ENCODE measurements at places on chromosomes 1 and 21.

GRCh38 chr1:54866801-54867716 lies 19.9 kb downstream of the DHCR24 start:
- DNase-seq, result no peak

GRCh38 chr1:145988773-145989172 lies 7.6 kb downstream of the TXNIP start:
- DNase-seq, result no peak

- no peak for DNase-seq
Measured at GRCh38 chr1:169461390-169462000, 24.2 kb downstream of the SLC19A2 start.

- DNase-seq, result no peak
Measured at GRCh38 chr1:19079541-19080472, 123.3 kb upstream of the IFFO2 start.

GRCh38 chr1:109759513-109760334 lies 4.0 kb downstream of the EPS8L3 start:
- DNase-seq, result no peak

GRCh38 chr1:66182551-66183178 lies 351.3 kb upstream of the SGIP1 start:
- DNase-seq, result no peak

GRCh38 chr1:227941509-227942020 lies 6.2 kb downstream of the WNT9A start:
- DNase-seq, result no peak

DNA sequence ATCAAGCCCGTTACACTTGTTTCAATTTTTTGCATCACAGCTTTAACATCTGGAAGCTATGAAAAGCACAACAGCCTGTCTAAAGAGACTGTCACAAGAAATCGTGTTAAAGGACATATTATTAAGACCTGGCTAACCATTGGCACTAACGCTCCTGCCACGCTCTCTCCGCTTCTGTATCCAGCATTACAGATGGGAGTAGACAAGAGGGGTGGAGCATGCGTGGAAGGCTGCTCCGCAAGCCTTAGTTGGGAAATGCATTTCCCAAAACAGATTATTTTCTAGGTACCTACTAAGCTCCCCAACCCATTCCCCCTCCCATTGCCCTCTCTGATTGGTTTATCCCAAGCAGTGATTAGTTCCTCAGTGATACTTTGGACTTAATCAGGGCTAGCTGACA lies 72.4 kb downstream of the NTNG1 start:
- no peak for DNase-seq

- peak; percentile 13 for DNase-seq
Measured at GRCh38 chr1:221858818-221859611, 117.1 kb upstream of the DUSP10 start.

- no peak for DNase-seq
Measured at GRCh38 chr1:183517401-183517800, 45.1 kb downstream of the SMG7 start.

GRCh38 chr1:195030793-195031192 lies 1577.4 kb downstream of the KCNT2 start:
- no peak for DNase-seq

GRCh38 chr1:27157194-27157593 lies 2.3 kb upstream of the SLC9A1 start:
- DNase-seq, result no peak

- DNase-seq, result no peak
Measured at GRCh38 chr1:20611652-20612051, 21.6 kb upstream of the PINK1 start.

DNA sequence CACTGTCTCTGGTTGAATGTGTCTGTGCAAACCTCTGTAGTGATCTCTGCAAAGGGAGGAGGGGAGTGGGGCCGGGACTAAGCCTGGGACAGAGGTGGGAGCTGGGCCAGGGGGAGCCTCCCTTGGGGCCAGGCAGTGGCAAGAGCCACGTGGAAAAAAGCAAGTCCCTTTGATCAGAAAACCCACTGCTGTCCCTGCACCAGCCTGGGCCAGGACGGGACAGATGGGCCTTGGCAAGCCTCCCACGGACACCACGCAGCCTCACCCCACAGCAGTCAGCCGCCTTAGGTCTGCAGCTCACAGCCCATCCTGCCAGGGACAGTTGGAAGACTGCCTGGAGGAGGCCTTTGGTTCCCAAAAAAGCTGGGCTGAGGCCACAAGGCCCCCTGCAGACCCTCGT lies 11.7 kb upstream of the TRAPPC10 start:
- DNase-seq, result no peak

DNA sequence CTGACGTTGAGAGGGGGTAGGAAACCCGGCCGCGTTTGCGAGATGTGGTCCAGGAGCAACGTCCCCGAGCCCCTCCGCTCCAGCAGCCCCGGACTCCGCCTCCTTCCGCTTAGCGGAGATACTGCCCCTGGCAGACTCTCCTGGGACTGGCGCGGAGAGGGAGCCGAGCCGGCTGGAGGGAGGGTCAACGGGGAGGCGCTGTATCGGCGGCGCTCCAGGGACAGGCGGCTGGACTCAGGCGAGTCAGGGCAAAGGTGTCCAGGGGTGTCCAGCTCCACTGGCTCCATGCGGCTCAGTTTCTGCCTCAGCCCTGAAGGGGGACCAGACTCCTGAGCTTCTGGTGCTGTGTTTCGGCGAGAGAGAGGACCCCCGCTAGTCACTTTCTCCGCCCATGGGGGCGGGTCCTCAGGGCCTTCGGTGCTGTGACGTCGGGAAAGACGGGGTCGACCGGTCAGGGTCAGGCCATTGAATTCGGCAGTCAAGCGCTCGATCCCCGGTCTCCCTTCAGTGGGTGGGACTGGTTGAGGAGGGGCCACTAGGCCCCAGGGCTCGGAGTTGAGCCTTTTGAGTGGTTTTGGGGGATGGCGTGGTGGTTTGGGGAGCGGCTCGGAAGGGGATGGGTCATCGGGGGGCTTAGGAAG lies 2.8 kb upstream of the LIX1L start:
- peak; percentile 35 for DNase-seq

- DNase-seq, result no peak
Measured at GRCh38 chr1:109482791-109483671, 674 bp upstream of the ATXN7L2 start.

DNA sequence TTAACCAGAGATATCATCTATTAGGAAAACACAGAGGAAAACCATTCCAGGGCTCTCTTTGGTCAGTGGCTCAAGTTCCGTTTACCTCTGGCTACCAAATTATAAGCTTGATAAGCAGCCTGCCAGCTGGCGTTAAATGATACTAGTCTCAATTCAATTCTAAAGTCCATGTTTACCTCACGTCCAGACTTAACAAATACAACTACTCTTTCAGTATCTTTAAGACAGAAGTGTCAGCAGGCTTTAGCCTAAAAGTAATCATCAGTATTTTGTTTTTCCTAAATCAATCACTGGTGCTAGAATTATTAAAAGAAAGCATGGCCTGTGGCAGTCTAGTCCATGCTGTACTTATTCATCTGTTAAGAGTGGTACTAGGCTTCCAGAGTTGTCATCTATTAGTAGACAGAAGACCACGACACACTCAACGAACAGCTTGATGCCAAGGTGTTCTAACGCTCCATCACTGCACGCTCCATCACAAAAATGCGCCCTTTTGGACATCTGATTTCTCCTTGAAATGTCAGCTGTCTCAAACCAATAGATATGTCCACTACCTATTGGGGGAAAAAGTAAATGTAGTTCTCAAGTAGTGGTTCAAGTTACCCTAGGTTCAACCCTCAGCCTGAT lies 1.5 kb downstream of the IVNS1ABP start:
- peak; percentile 71 for DNase-seq

- DNase-seq, result no peak
Measured at GRCh38 chr1:229253151-229253974, 17.5 kb upstream of the RAB4A start.

GRCh38 chr1:45122724-45123123 lies 83.7 kb downstream of the ZSWIM5 start:
- DNase-seq, result no peak

- no peak for DNase-seq
Measured at GRCh38 chr1:226085675-226086285, 23.3 kb downstream of the H3-3A start.

GRCh38 chr1:30612536-30613065 lies 110.8 kb downstream of the MATN1 start:
- DNase-seq, result no peak

DNA sequence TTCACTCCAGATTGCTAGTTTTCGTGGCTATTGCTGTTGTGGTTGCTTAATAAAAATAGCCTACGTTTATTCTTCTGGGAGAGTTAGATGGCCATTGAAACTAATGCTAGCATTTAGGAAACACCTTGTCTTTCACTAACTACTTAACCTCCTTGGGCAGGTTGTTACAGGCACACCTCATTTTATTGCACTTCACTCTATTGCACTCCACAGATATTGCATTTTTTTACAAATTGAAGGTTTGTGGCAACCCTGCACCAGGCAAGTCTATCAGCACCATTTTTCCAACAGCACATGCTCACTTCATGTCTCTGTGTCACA lies 11.3 kb upstream of the MARK1 start:
- no peak for DNase-seq

DNA sequence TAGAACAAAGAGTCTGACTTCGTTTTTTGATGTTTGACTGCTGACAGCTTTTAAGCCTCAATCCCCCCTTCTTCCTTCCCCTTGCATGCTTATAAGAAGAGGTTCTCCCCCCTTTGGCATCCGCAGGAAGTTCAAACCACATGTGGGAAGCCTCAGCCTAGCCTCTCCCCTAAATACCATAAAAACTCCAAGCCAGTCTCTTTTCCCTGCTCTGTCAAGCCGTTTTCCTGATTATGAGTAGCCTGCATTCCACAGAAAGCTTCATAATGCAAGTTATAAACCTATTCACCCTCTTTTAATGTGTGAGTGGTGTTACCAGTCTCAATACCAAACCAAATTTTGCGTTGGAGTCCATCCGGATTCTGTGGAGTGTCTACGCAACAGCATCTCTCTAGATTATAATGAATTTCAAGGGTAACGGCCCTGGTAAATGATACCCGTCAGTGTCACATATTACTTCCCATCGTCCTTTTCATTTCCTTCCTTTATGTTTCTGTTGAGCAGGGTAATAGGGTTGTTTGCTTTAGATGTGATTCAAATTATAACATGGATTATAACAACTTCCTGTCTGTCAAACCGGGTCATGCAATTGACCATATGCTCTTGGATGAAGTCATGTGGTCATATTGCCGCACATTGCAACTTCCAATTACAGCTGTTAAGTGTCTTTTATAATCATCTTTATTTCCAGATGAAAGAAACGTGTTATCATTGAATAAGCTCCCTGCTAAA lies 717.5 kb downstream of the RWDD3 start:
- peak; percentile 27 for DNase-seq

DNA sequence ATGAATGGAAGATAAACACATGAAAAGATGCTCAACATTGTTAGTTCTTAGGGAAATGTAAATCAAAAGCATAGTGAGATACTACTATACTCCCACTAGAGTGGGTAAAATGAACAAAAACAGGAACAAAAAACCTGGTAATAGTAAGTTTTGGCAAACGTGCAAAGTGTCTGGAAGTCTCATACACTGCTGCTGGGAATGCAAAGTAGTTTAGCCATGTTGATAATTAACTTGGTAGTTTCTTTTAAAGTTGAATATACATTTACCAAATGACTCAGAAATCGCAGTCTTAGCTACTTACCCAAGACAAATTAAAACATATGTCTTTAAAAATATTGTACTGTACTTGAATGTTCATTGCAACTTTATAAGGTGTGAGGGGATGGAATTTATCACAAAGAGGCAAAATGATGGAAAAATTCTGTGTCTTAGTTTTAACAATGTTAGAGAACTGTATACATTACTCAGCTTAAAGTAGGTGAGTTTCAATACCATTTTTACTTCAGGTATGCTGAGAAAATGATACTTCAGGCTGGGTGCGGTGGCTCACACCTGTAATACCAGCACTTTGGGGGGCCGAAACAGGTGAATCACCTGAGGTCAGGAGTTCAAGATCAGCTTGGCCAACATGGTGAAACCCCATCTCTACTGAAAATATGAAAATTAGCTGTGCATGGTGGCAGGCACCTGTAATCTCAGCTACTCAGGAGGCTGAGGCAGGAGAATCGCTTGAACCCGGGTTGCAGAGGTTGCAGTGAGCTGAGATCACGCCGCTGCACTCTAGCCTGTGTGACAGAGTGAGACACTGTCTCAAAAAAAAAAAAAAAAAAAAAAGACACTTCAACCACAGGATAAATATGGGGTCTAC lies 102.3 kb downstream of the PDE4B start:
- no peak for DNase-seq

GRCh38 chr1:66331658-66332547 lies 202.1 kb upstream of the SGIP1 start:
- DNase-seq, result peak; percentile 83

- no peak for DNase-seq
Measured at GRCh38 chr1:8520483-8520966, 202.6 kb downstream of the SLC45A1 start.

GRCh38 chr21:36516281-36516680 lies 36.4 kb upstream of the CLDN14 start:
- DNase-seq, result peak; percentile 32

DNA sequence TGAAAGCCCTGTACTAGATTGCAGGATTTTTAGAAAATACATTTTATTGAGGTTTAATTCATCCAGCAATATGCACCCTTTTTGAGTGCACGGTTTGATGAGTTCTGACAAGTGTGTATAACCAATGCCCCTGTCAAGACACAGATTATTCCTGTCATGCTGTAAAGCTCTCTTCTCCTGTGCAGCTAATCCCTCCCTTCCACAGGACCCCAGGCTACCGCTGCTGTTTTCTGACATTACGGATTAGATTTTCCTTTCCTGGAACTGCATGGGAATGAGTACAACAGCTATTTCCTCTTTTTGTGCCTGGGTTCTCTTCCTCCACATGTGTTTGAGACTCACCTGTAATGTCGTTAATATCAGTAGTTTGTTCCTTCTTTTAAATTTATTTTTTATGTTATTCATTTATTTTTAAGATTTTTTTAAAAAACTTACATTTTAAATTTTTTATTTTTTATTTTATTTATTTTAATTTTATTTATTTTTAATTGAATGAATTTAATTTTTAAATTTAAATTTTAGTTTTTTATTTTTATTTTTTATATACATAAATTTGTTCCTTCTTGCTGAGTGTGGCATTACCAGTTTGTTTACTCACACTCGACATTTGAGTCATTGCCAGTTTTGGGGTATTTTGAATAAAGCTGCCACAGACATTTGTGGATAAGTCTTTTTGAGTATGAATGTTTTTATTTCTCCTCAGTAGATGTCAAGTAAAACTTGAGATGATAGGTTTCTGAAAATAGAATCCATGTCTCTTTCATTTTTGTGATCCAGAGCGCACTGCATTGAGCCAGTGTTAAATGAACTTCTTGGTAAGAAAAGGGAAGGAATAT lies 79.0 kb upstream of the B3GALT5 start:
- DNase-seq, result no peak

Data from skin of body (tissue), 3 donors.